ENCODE measurements at places on chromosomes 13 and 19.

DNA sequence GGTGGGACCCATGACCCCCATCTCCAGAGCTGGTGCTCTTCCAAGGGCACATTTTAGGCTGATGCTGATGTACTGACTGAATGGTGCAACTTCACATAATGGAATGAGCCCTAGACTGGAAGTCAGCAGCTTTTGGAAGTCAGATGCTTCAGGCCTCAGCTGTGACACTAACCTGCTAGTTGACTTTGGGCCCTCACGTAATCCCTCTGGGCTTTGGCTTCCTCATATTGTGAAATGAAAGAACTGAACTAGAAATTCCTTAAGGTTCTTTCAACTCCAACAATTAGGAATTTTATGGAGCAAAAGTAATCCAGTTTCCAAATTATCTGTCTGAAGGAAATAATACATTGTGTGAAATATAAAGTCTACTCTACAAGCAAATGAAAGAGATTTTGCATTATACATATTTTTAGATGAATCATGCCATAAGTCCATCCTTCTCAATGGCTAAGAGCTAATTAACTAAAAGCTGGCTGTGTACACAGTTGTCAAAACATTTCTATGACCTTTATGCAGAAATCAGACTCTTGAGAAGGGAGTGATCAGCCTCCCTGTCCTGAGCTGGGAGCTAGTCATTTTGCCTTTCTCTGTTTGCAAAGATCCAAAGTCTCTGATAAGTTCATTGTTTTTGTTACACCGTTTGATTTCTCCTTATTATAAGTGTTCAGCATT lies 204.2 kb downstream of the DCLK1 start:
- DNase-seq = no peak

- no peak for DNase-seq
These were observed 1.8 kb downstream of the FXYD7 start for GRCh38 chr19:35144600-35145436.

- DNase-seq = no peak
These were observed 63.1 kb downstream of the SERP2 start for GRCh38 chr13:44436589-44437337.

GRCh38 chr13:52950436-52950956 lies 78.1 kb upstream of the OLFM4 start:
- no peak for DNase-seq

DNA sequence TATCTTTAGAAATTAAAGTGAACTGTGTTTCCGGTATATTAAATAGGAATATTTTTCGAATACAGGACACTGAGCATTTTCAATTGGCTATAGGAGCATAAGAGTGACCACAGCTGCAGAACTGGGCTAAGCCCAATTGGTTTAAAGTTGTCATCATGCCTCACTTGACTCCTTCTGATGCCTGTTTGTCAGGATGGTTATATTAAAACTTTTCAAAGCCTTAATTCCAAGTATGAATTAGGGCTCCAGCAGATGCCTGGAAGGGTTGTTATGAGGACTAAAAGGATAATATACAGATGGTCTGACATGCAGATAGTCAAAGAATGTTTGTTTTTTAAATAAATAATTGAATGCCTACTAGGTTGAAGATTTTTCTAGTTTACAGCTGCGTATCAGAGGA lies 100.0 kb downstream of the LMO7 start:
- DNase-seq = no peak

- DNase-seq = no peak
These were observed 12.7 kb upstream of the ZNF121 start for GRCh38 chr19:9597027-9597426.

GRCh38 chr13:76297331-76297730 lies 588.9 kb downstream of the KCTD12 start:
- no peak for DNase-seq

DNA sequence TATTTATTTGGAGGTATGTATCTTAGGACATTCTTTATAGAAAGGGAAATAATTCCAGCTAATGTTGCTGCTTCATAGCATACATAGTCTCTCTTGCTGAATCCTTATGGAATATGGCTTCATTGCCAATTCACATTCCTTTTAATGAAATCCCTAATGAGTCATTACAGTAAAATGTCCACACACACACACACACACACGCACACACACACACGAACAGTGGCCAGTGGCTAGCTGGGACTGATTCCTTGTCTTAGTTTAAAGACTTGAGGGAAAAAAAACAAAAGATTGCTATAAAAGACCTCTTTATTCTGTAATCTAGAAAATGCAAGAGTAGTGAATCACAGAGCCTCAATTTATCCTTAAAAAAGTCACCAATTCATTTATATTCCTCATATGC lies 301.6 kb downstream of the SLITRK6 start:
- DNase-seq = no peak

GRCh38 chr13:92873029-92873428 lies 353.6 kb upstream of the GPC6 start:
- no peak for DNase-seq

- DNase-seq = no peak
These were observed 304.7 kb downstream of the COG6 start for GRCh38 chr13:39960191-39960590.

All from stimulated activated CD4-positive, alpha-beta T cell treated with anti-CD3 and anti-CD28 coated beads, Interleukin-1b, Interleukin-23, amount 100 ng/mL, for 1 hour (primary cell).